ENCODE measurements at places on chromosomes 3 and 15.

GRCh38 chr15:38253351-38253781, 730 bp downstream of the SPRED1 start:
- DNase-seq: no peak

GRCh38 chr3:196227629-196228493, 11.5 kb downstream of the SLC51A start:
- DNase-seq: no peak

DNA sequence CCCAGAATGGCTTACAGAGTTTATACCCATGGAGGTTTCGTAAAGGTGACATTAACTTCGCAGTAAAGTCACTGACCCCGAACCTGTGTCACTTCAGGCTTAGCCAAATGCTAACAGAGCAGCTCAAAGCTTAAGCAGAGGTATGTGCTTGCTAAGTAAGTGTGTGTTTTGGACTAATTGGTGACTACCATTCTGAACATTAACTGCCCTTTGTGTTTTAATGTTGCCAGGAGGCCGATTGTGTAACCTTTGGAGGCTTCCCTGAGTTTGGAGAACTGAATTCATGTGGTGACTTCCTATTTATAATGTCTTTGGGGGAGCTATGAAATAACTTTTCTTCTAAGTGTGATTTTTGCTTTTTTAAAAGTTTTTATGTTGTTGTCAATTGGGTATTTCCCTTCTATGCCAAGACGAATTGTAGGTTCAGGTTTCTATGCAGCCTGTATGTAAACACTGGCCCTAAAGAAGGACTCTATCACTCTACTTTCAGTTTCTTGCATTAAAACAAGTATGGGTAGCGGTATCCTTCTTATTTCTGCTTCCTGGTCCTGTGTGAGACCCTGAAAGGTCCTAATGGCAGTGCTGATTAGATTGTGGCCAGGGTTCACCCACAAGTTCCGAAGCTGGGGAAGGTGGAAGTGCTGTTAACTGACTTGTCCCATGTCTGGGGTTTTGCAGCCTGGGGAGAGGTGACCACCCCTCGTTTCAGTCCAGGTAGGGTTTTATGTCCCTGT, 86.3 kb downstream of the IGF1R start:
- DNase-seq: no peak

DNA sequence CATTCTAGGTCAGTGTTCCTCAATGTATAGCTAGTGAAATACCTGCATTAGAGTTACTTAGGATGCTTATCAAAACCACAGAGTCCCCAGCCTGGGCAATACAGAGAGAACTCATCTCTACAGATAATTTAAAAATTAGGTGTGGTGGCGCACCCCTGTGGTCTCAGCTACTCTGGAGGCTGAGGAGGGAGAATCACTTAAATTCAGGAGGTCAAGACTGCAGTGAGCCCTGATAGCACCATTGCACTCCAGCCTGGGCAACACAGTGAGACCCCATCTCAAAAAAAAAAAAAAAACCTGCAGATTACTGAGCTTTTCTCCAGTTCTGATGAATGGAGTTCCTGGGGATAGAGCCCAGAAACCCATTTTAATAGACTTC, 10.1 kb upstream of the MINDY2 start:
- no peak for DNase-seq

DNA sequence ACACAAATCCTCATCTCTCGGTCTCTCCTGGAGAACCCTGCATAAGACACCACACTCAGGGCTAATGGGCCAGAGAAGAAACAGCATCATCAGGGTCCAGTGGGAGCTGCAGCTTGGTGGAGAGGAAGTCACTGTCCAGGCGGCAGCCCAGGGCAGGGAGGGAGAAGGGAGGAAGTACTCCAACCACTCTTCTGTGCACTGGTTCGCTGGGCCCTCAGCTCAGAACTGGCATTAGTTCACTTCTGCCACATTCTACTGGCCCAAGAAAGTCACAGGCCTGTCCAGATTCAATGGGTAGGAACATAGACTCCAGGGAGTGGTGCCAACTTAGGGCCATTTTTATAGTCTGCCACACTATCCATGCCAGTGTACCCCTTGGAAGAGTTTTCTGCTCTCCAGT, 169.0 kb downstream of the ABHD5 start:
- DNase-seq: no peak

DNA sequence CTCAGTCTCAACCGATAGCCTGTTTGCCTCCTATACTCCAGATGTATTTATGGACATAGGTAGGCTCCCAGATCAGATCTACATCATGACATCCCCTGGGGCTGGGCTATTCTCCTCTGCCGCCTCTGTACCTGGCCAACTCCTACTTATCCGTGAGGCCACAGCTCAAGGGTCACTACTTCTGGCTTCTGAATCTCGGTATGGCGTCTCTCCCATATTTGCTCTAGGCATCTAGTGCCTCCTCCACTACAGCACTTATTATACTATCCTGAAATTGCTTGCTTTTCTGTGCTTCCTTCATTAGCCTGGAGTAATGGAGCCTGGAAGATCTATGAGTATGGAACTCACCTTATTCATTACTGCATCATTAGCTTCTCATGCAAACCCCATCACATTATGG, 172.6 kb upstream of the WNT5A start:
- DNase-seq: no peak

All from uterus (tissue), 4 donors.